Cerebellar nuclear complex (tissue), 1 donor: ENCODE measurements at places on chromosomes 16 and 17.

GRCh38 chr17:6427279-6427781 is 7.6 kb downstream of the AIPL1 start:
- DNase-seq, result no peak

GRCh38 chr16:30902029-30902972 is 5.9 kb downstream of the CTF1 start:
- no peak for DNase-seq

DNA sequence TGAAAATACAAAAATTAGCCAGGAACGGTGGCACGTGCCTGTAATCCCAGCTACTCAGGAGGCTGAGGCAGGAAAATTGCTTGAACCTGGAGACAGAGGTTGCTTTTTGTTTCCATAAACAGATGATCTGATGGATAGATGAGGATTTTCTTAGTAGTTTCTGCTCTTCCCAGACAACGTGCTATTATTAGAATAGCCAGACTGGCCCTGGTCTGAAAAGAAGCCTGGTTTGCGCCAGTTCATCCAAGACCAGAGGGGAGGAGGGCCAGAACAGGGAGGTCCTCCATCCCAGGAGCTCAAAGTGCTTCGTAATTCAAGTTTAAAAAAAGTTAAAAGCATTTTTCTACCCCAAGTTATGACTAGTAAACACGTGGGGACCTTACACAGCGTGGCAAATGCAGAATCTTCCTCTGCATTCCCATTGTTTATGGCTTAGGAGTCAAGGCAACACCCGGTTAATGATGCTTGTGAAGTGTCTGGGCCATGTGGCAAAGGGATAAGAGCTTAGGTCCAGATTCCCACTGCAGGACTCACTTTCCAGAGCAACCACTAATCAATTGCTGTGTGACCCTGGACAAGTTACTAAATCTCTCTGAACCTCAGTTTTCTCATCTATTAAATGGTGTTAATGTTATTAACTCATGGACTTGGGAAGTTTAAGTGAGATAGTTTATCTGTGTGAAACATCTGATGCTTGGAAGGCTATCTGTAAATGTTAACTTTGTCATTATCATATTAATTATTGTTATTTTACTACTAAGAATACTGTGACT is 205.4 kb downstream of the CCDC182 start:
- no peak for DNase-seq

DNA sequence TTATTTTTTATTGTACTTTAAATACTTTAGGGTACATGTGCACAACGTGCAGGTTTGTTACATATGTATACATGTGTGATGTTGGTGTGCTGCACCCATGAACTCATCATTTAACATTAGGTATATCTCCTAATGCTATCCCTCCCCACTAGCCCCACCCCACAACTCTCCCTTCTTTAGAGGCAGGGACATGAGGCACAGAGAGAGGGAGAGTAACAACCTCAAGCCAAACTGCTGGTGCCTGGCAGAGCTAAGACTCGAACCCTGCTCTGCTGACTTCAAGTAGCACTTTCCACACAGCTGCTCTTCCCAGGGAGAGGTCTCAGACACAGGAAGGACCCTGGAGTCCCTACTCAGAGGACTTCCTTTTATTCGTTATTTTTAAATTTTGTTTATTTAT is 69.4 kb downstream of the WSB1 start:
- DNase-seq, result no peak

- no peak for DNase-seq
Observed at GRCh38 chr16:11630046-11630767, 38.0 kb upstream of the SNN start.

DNA sequence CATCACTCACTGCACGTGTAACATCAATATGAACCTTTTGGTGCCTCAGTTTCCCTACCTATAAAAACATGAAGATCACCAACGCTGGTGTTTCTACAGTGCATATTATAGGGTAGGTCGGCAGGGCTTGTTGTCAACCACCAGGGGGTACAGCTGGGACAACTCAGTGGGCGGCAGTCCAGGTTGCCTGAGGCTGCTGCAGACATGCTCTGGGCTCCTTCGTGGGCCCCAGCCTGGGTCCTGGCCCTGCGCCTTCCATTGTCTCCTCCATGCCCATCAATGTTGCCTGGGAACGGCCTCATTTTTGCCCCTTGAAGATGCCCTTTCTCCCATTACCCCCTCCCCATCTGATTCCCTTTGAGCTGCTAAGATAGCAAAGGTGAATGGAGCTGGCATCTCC is 89.8 kb downstream of the GSG1L start:
- DNase-seq, result no peak

- no peak for DNase-seq
Observed at GRCh38 chr17:20825539-20825938, 217.3 kb downstream of the USP22 start.
